Sigmoid colon (tissue), 7 donors: ENCODE measurements at places on chromosomes 5 and 9.

DNA sequence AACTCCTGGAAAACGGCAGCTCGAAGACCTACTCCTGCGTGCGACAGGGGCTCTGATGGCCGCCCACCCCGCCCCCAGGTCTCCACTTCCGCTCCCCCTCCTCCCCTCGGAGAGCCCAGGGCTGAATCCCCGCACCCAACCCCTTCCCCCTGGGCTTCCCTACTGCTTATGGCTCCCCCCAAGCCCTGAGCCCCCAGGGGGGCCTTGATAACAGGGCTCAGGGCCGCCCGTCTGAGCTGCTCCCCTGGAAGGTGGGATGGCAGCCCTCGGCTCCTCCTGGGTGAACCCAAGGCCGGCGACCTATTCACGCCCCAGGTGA lies 30.4 kb downstream of the GLT6D1 start:
- DNase-seq = peak; percentile 17

- no peak for DNase-seq
These were observed 136.3 kb downstream of the TMEM232 start for GRCh38 chr5:110590187-110590586.

GRCh38 chr5:98330871-98331270 lies 442.6 kb upstream of the RGMB start:
- no peak for DNase-seq

GRCh38 chr5:71629950-71630349 lies 42.8 kb downstream of the MCCC2 start:
- DNase-seq = no peak

GRCh38 chr5:32249668-32250067 lies 63.1 kb downstream of the MTMR12 start:
- DNase-seq = no peak

- DNase-seq = no peak
These were observed 36.7 kb upstream of the CTNNA1 start for GRCh38 chr5:138716456-138716924.

GRCh38 chr5:143041972-143042770 lies 272.0 kb downstream of the ARHGAP26 start:
- DNase-seq = no peak

- DNase-seq = no peak
These were observed 320.1 kb downstream of the ADAMTS6 start for GRCh38 chr5:65161655-65162054.

DNA sequence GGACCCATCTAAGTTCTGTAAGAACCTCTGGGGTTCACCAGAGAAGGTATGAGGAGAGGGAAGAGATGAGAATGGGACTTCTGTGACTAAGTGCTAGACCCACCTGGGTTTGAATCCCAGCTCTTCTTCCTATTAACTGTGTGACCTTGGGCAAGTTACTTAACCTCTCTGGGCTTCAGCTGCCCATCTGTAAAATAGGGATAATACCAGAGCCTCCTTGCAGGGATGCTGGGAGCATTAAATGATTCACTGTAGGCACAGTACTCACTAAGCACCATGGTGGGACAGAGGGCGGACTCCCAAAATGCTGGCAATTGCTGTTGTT lies 53.6 kb downstream of the WHRN start:
- DNase-seq = no peak

DNA sequence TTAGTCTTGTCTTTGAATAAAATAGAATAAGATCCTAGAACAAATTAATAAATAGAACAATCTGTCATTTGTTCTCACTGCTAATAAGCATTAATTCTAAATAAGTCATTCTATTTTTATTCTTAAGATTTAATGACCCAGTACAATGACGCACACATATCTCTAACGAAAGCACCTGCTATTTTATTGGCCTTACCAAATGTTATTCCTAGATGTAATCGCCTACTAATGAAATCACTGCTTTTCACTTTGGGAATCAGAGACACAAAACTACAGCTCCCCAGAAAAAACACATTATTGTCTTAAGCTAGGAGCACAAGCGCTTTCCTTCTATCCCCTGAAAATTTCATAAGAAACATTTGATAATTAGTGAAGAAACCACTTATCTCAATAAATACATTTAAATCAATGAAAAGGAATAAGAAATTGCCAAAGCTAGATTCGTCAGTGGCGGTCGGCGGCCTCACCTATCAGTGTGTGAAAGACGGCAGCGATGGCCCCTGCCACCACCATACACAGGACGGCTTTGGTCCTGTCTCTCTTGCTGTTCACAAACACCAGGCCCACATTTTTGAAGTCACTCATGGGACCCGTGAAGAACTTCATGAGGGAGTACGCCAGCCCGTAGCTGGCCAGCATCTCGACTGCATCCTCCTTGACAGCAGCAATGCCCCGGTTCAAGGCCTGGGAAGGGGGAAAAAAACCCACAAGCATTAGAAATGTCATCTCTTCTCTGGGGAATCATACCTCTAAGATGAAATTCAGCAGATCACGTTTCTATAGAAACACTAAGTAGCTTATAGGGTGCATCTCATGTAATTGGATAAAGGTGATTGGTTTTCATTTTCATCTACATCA lies 102.8 kb downstream of the ANKH start:
- DNase-seq = no peak

- no peak for DNase-seq
These were observed 13.3 kb upstream of the BTNL3 start for GRCh38 chr5:180975338-180975737.
